Activated CD4-positive, alpha-beta T cell treated with anti-CD3 and anti-CD28 coated beads, Interleukin-2, amount 10 ng/mL, durations not matched to agents 24 days and 14 days (primary cell): ENCODE measurements at places on chromosomes 5 and 9. TPM values are rescaled to one million over a fixed set of nuclear protein-coding genes. Genes with fewer than 3 reads are reported as not detected.

ZNF618 gene
- 0.14 and 0.19 TPM in 2 replicates for total RNA-seq

ITGA2 gene
- 3.5 and 3.9 TPM in 2 replicates for total RNA-seq

CIZ1 gene
- total RNA-seq = 142 and 143 TPM in 2 replicates

ACTBL2 gene
- not detected in 2 replicates for total RNA-seq

GABRA6 gene
- not detected in 2 replicates for total RNA-seq

MTX3 gene
- total RNA-seq = 26.8 and 27.8 TPM in 2 replicates

P4HA2 gene
- 45.5 and 49.5 TPM in 2 replicates for total RNA-seq

PPP3R2 gene
- total RNA-seq = not detected in 2 replicates

FCHO2 gene
- total RNA-seq = 0.33 and 1.5 TPM in 2 replicates

IFNA2 gene
- not detected in 2 replicates for total RNA-seq

PCDHB9 gene
- total RNA-seq = not detected in 2 replicates

ECM2 gene
- total RNA-seq = not detected in 2 replicates

NTRK2 gene
- 2.3 and 2.4 TPM in 2 replicates for total RNA-seq

KIF12 gene
- total RNA-seq = not detected in 2 replicates

PCDHA11 gene
- not detected in 2 replicates for total RNA-seq

SH3RF2 gene
- 0.02 and 0.05 TPM in 2 replicates for total RNA-seq

PGM5 gene
- total RNA-seq = not detected in 2 replicates

PCDHA9 gene
- total RNA-seq = not detected in 2 replicates

TMC1 gene
- total RNA-seq = not detected in 2 replicates
